ENCODE measurements at places on chromosomes 2 and 18. TPM values are rescaled to one million over a fixed set of nuclear protein-coding genes. Genes with fewer than 3 reads are reported as not detected.
A peak's percentile ranks its signal among the peaks of the same experiment; 100 is the strongest.

- DNase-seq: no peak
These were observed 211.5 kb upstream of the RAB6C start for GRCh38 chr2:129768036-129768386.

- DNase-seq: no peak
These were observed 971 bp upstream of the FBXO41 start for GRCh38 chr2:73285159-73285739.

GRCh38 chr2:119438128-119438656 lies 6.5 kb downstream of the TMEM37 start:
- no peak for DNase-seq

DNA sequence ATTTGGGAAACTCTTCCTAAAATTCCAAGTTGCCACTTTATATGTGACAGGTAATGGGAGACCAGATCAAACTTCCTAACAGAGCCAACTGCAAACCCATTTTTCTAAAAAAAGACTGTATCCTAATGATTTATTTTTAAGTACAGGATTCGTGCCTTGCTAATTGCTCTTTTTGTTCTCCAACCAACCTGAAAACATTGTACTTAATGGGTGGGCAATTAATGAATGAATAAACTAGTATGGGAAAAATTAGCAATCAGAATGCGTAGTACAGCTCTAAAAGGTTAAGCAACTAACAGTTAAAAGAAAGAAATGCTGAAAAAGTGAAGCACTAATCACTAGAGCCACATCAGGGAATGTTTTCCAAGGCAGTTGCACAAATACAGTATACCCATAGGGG lies 217.2 kb upstream of the KCNJ3 start:
- no peak for DNase-seq

GRCh38 chr2:201793631-201794030 lies 12.7 kb upstream of the CDK15 start:
- no peak for DNase-seq

- DNase-seq: no peak
These were observed 354.9 kb downstream of the PTPRM start for GRCh38 chr18:7921938-7922587.

DNA sequence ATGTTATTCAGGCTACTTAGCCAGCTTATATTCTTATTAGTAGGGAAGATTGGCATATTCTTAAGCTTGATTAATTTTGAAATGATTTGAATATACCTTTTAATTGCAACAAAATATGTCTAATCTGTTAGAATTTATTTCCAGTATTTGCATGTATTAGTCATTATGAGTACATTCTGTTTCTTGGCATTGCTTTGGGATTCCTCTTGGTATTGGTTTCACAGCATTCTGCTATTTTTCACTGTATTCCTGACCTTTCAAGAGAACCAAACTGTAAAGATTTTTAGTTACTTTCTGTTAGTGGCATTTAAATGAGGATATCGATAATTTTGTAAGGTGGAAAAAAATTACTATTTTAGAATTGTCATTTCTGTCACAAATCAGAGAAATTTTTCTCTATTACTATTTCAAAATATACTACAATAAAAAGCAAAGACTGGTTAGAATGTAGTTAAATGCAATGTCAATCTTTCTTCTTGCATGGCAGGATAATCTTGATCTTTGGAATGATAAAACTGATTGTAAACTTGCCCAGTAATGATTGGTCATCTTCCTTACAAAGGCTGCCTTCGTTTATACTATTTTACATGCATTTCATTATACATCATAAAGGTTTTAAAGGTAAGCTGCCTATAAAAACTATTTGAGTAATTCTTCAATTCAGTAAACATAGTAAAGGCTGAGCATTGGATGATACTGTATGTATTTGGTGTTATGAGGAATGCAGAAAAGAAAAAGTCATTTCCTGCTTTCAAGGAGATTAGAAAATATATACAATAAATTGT lies 86.1 kb downstream of the SLC4A10 start:
- no peak for DNase-seq

GRCh38 chr2:10345126-10345525 lies 42.4 kb downstream of the HPCAL1 start:
- DNase-seq: no peak

DNA sequence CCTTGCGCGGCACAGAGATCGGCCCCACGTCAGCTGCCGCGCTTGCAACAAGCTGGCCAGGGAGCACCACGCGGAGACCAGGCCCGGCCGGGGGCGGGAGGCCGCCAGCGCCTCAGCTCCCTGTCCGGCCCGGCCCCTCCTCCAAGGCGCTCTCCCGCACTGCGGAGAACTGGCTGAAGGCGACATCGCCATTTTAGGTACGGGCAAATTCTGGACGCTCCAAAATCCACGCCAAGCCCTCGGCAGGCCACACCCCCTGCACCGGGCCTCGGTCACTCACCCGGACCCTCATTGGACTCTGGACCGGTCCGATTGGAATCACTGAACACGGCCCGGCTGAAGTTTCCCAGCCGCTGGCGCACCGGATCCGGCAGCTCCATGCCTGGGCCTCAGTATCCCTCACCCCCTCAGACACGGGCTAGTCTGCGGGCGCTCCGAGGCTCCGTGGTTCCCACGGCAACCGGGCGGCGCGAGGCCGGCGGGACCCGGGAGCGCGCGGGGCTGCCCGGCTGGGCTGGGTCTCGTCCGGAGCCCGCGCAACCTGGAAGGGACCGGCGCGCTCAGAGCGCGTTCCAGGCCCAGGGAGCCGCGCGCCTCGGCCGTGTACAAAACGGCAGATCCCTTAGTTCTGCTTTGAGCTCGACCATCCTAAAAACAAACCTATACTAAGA lies at the start of gene TMEM17:
TSS of gene TMEM17 (minus strand) at position 446 of the 671 bp plus-strand sequence. CDS start at position 380, 66 bp downstream.
- peak; percentile 96 for DNase-seq

- peak; percentile 96 for DNase-seq
These were observed 8.0 kb downstream of the IRS1 start for GRCh38 chr2:226791487-226792081.

DNA sequence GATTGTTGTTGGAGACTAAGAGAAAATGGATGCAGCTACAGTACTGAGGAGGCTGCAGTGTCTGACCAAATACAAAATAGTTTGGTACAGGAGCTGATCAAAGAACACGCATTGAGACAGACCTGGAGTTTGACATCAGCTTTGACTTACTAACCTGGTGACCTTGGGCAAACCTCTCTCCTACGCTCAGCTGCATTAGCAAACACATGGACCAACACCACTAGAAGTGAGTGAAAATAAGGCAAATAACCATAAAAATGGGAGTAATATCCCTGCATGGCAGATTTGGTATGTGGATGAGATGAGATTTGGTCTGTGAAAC lies 126.5 kb downstream of the LPIN1 start:
- DNase-seq: no peak

GRCh38 chr2:27178469-27178868 lies 29.7 kb downstream of the TCF23 start:
- DNase-seq: no peak

GRCh38 chr2:64795024-64795592 lies 141.4 kb upstream of the SERTAD2 start:
- DNase-seq: no peak

DNA sequence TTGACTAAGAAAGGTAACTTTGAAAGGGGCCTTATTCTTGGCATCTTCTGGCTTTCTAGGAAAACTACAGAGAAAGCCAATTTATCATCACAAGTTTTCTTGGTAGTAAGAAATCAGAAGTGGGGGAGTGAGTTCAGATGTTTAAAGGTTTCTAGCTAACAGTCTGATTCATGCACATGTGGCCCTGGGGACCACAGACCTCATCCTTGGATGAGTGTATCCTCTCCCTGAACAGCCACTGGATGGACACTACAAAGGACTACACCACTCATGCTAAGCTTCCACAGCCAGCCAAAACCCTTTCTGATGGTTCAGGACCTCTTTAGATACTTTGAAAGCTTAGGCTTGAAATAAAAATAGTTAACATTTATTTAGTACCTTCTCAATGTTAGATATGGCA lies 218.3 kb upstream of the STK17B start:
- DNase-seq: no peak

- no peak for DNase-seq
These were observed 222.6 kb downstream of the ZNF407 start for GRCh38 chr18:74820160-74820780.

DNA sequence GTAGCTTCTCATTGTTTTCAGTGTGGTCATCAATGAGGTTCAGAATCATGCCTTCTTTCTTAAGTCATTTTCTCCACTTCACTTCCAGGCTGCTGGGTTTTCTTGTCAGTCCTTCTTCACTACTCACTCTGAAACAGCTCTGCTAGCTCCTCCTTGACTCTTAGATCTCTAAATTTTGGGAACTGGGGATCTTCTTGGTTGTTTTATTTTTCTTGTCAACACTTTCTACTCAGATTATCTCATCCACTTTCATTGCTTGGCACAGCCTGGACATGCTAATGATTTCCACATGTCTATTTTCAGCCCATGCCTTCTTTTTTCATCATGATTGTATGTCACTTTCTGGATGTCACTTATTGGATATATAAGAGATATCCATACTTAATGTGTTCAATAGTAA lies 517.8 kb upstream of the DSEL start:
- no peak for DNase-seq

DNA sequence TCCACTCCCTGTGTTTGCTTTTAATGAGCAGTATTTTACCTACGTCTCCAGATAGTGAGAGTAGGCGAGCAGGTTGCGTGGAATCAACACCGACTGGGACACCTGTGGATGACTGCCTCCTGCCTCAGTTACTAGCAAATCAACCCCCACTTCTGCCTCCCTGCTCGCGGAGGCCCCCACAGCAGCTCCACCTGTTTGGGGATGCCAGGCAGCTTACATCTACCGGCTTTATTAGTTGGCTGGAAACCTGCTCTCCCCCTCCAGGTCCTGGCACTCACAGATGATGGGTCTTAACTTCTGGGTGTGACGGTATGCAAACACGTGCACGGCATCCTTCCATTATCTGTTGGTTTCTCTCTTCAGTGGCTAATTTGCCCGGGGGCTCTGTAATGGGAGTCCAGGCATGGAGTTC lies 164.4 kb upstream of the SESTD1 start:
- no peak for DNase-seq

- peak; percentile 90 for DNase-seq
These were observed 14.4 kb downstream of the OTOF start for GRCh38 chr2:26463244-26464192.

- DNase-seq: no peak
These were observed 207.5 kb downstream of the STK39 start for GRCh38 chr2:168039881-168040280.

GRCh38 chr2:137190411-137191195 lies 425.3 kb downstream of the THSD7B start:
- no peak for DNase-seq

- no peak for DNase-seq
These were observed 34.8 kb downstream of the CACNB4 start for GRCh38 chr2:152064001-152064400.

DNA sequence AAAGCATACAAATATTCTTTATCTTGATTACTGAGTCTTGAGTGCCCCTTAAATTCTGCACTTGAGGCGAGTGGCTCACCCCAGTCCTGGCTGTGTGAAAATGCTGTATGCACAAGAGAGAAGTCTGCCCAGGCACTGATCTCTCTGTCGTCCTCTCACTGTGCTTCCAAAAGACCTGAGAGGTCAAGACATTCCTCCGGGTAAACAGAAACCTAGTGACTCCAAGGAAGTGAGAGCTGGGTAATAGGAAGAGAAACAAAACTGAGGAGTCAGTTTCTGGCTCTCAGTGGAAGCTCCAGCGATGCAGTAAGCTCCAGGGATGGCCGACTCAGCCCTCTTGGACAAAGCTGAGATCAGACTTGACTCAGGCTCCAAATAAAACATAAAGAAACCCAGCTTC lies 70.9 kb downstream of the AAK1 start:
- no peak for DNase-seq

- DNase-seq: no peak
These were observed 3.6 kb upstream of the SH2D6 start for GRCh38 chr2:85414761-85415553.

DNA sequence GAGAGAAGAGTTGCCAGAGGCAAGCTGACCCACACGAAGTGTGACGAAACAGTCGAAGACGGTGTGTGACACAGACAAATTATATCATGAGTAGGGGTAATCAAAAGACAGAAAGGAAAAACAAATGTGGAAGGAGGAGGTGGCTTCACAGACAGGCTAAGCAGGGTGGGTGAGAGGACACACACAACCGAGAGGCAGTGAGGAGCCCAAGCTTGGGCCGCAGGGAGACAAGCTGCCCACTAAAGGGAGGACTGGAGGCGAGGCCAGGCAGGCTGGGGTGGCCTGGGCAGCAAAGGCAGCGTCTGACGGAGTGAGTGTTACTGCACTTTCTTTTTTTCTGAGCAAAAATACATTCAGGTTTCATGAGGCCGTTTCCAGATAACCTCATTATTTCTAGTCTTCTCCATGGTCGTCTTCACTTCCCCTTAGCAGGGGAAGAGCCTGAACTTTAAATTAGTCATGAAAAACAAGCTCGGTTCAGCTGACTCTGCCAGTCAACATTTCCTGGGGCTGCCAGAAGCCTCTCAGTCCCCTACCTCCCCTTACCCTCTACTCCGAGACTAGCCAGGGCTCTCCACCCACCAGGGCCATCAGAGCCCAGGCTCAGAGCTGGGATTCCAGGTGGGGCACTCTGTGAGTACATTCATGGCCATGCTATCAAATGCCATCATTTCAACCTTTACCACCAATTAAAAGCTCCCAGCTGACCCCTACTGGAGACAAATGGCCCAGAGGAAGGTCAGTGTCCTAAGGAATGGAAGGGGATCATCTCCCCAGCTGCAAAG lies 13.8 kb upstream of the ZFP36L2 start:
- no peak for DNase-seq

GRCh38 chr2:101120124-101120996 lies 30.8 kb downstream of the TBC1D8 start:
- DNase-seq: no peak

- DNase-seq: no peak
These were observed 3.5 kb downstream of the YES1 start for GRCh38 chr18:808502-808901.

- DNase-seq: no peak
These were observed 262.2 kb downstream of the ASXL3 start for GRCh38 chr18:33840212-33840593.

- DNase-seq: no peak
These were observed 367.4 kb upstream of the MYT1L start for GRCh38 chr2:2698182-2699120.

- DNase-seq: no peak
These were observed 47.4 kb upstream of the CYRIA start for GRCh38 chr2:16713011-16713423.

- DNase-seq: no peak
These were observed 49.6 kb upstream of the SPAG16 start for GRCh38 chr2:213234641-213235040.

GRCh38 chr18:37570336-37570930 lies 4.8 kb upstream of the CELF4 start:
- DNase-seq: no peak

NCK2 gene
- total RNA-seq: 55.5 TPM

IL37 gene
- not detected for total RNA-seq

DUSP19 gene
- 4.1 TPM for total RNA-seq

CTAGE1 gene
- total RNA-seq: 0.12 TPM

RIT2 gene
- total RNA-seq: not detected

LYPD6 gene
- 0.82 TPM for total RNA-seq

IL1F10 gene
- not detected for total RNA-seq

FECH gene
- 24.6 TPM for total RNA-seq

CABLES1 gene
- 29.3 TPM for total RNA-seq

MAPRE2 gene
- total RNA-seq: 30.3 TPM

KIAA2012 gene
- total RNA-seq: not detected

RNF138 gene
- 20.2 TPM for total RNA-seq

SERPINB4 gene
- total RNA-seq: not detected

UCN gene
- total RNA-seq: 1.5 TPM

ARID5A gene
- 14.4 TPM for total RNA-seq

DQX1 gene
- total RNA-seq: not detected

CD302 gene
- 10.6 TPM for total RNA-seq

Data from chondrocyte (in vitro differentiated cells).